ENCODE measurements at places on chromosomes 2 and 18.

- no peak for DNase-seq
Measured at GRCh38 chr2:42756966-42757513, 6.9 kb downstream of the OXER1 start.

- DNase-seq, result no peak
Measured at GRCh38 chr2:117953231-117953630, 60.6 kb downstream of the CCDC93 start.

DNA sequence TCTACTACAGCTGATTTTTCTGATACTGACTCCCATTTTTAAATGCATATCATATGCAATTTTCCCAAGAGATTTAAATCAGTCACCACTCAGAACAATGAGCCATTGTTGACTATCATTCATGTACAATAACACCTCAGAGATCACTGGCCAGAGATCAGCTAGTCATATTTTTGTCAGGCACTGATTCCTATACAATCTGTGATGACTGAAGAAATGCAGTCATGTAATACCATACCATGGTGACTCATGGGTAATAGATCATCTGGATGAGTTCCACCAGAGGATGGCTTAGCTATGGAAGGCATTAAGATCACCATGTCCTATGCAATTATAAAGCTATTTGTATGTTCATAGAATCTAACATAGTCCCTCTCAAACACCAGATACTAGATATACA, 285.7 kb upstream of the DCC start:
- no peak for DNase-seq

- no peak for DNase-seq
Measured at GRCh38 chr2:97775074-97775473, 61.7 kb downstream of the ZAP70 start.

GRCh38 chr2:217731805-217732204, 271.0 kb downstream of the TNS1 start:
- no peak for DNase-seq

GRCh38 chr2:177397481-177398289, 5.1 kb downstream of the AGPS start:
- DNase-seq, result no peak

DNA sequence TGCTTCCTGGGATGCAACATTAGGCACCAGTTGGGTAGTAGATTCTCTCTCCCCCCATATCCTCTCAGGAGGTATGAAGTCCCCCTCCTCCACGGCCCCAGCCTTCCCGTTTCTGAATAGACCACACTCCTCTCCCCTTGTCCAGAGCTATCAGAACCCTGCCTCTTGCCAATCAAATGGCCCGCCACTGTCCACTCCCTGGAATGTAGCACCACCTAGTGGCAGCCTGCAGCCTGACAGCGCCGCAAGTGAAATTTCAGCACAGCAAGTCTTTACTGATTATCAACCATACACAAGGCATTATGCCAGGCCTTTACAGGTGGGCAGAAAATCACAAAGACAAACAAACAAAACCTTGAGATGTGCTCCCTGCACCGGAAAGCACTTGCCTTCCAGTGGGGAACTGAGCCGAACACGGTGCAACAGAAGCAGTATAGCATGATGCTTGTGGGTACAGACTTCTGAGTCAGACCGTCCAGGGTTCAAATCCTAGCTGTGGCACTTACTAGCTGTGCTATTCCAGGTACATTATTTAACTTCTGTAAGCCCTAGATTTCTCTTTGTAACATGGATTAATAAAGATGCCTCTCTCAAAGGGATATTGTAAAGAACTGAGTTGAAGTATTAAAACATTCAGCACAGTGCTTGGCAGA, 174.0 kb downstream of the SMAD2 start:
- peak; percentile 69 for DNase-seq

GRCh38 chr2:23436346-23437098, 51.5 kb downstream of the KLHL29 start:
- peak; percentile 50 for DNase-seq

- peak; percentile 48 for DNase-seq
Measured at GRCh38 chr2:15031745-15032240, 399.3 kb downstream of the LRATD1 start.

DNA sequence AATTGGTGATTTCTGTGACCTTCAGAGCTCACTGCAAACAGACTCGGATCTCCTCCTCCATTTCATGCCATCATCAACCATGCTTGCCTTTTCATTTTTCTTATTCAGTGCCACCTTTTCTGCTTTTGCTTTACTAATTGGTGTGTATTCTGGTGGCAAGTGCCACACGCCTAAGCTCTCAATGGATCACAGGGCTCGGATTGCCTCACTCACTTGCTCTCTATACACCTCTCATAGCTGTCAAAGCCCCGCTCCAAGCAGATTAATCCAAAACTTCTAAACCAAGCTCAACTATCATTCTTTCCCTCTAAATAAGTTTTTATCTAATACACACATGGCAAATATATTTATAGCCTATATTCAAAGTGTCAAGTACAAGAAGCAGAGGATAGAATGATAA, 86.4 kb downstream of the PLEKHM3 start:
- DNase-seq, result no peak

DNA sequence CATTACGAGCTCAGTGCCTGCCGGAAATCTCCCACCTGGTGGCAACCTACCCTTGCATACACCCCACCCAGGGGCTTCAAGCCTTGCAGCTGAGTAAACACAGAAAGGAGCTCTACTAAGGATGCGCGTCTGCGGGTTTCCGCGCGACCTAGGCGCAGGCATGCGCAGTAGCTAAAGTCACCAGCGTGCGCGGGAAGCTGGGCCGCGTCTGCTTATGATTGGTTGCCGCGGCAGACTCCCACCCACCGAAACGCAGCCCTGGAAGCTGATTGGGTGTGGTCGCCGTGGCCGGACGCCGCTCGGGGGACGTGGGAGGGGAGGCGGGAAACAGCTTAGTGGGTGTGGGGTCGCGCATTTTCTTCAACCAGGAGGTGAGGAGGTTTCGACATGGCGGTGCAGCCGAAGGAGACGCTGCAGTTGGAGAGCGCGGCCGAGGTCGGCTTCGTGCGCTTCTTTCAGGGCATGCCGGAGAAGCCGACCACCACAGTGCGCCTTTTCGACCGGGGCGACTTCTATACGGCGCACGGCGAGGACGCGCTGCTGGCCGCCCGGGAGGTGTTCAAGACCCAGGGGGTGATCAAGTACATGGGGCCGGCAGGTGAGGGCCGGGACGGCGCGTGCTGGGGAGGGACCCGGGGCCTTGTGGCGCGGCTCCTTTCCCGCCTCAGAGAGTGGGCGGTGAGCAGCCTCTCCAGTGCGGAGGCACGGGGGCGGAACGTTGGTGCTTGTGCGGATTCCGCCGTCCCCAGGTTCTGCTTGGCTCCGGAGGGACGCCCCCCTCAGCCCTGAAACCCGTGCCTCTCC, at the start of gene MSH2:
TSS of gene MSH2 (plus strand) at position 352 of the 804 bp plus-strand sequence. CDS start at position 388, 36 bp downstream.
- peak; percentile 98 for DNase-seq

GRCh38 chr2:160096409-160096808, 34.0 kb upstream of the PLA2R1 start:
- no peak for DNase-seq

DNA sequence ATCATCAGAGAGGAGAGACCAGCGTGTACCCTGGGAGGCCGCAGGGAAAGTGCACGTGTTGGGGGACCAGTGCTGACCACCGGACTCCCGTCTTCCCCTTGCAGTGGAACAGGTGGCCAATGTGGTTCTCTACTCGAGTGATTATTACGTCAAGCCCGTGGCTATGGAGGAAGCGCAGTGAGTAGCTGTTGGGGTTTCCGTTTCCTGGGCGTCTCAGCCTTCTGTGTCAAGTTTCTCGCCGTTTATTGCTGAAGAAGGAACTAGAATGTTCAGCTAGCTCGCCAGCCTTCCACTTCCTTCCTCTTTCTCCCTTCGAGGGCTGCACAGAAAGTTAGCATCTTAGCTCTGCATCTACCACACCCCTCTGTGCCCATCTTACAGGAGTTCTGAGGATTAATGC, 22.8 kb upstream of the DGKD start:
- DNase-seq, result no peak

GRCh38 chr2:27832396-27832795, 57.8 kb downstream of the RBKS start:
- DNase-seq, result no peak

DNA sequence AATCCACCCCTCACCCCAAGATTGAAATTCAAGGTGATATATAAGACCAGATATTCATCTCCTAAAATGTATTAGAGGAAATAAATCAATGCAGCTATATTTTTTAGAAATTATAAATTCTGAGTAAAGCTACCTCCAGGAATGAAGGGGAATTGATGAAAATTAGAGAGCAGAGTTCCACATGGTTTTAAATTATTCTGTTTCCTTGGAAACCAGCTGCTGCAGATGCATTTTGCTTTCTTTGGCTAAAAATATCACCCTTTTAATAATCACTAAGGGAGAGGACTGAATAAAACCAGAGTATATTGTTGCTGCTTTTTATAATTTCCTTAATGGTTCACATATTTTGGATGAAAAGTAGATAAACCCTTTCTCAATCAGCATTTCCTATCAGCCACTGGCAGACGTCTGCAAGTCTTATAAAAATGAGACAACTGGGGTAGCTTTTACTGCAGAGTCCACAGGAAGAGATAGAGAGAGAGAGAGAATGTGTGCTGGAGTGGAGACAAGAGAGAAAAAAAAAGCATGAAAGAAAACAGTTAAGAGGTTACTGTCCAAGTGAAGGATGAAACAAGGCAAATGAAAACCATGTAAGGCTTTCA, 2.0 kb downstream of the CSRNP3 start:
- DNase-seq, result no peak

DNA sequence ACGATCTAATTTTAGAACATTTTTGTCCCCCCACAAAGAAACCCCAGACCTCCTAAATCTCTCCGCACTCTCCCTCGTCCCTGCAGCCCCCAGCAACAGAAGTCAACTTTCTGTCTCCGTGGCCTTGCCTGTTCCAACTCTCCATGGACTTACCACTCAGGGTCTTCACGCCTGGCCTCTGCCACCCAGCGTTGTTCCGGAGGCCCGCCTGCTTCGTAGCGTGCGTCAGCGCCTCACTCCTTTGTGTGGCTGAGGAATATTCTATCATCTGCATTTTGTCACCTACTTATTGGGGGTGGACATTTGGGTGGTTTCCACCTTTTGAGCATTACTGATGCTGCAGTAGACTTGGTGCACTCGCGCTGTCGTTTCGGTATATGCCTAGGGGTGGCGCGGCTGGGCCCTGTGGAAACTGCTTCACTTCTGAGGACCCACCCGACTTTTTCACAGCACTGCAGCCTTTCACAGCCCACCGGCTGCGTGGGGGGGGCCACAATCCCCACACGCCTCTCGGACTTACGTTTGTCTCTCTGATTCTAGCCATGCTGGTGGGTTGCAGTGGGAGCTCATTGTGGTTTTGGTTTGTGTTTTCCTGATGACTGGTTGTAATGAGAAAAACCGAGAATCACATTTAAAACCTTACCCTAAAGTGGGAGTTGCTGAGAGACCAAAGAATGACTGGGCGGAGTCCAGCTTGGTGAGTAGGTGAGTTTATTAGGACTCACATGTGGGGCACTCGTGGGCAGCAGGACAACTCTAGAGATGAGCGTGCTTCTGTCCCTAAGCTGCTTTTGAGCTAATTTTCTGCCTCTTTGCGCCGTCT, 1.4 kb upstream of the HSBP1L1 start:
- DNase-seq, result no peak

DNA sequence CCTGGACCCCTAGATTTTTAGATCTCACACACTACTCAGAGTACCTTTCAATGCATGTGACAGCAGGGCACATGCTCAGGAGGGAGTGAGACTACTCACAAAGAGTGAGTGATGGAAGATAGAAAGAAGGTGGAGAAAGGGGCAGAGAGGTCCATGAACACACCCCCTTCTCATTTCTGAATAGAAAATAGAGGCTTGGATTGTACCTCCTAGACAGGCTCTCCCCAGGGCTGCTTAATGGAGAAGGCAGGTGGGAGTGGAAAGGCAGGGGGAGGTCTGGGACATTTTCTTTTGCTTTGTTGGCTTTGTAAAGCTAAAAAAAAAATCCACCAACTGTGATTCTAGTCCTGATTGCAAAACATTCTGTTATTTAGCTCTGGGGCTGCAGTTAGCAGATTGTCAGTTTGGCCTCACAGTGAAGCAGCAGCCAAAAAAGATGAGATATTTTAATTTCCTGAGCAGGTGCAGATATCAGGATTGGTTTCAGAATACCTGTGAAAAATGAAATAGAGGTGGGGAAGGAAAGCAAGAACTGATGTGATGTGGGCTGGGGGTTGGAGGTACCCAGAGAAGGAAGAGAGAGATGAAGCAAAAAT, 119.3 kb upstream of the GYPC start:
- DNase-seq, result no peak

DNA sequence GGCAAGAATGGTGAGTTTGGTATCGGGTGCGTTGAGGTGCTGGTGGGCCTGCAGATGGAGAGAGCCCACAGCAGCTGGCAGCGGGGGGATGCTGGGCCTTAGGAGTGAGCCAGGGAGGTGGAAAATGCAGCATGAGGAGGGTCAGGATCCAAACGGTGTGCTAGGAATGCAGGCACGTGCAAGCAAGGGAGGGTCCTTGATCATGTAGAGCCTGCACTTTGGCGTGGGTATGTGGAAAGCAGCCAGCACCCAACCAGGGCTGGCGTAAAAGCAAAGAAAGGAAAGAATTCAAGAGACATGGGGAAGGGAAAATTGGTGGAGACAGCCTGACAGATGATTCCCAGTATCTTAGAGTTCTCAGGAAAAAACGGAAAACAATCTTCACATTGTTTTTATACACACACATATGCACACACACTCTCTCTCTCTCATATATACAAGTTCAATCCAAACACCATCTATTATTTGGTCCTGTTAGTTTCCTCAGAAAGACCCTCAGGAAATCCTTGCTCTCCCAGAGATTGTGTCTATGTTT, 46.3 kb downstream of the LTBP1 start:
- no peak for DNase-seq

GRCh38 chr2:73561422-73561821, 80.8 kb downstream of the NAT8 start:
- DNase-seq, result no peak

DNA sequence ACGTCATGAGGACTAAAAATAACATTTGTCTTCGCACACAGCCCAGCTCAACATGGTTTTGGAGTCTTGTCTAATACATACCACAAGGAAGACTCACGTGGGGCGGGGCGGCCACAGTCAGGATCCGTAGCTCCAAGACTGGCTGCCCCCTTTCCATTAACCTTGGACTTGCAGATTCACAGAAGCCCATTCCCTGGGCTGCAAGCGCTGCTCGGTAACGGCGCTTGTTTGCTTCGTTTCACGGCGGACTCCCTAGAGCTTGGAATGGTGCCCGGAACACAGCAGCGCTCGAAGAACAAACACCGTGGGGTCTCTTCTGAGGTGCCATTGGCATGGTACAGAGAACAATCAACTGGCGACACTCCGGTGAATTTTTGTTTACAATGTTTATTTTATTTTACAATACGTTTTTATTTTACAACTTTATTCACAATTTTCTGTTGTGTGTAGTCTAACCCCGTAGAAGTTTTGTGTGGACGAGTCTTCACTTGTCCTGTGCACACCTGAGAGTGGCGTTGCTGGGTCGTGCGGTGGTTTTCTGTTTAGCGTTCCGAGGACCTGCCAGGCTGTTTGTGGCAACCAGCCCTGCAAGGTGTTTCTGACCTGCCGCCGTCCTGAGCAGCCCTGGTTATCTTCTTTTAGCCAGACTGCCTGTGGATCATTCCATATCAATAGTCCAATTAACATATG, 126.5 kb downstream of the GALR1 start:
- no peak for DNase-seq

GRCh38 chr18:68769461-68769860, 28.4 kb upstream of the CCDC102B start:
- DNase-seq, result no peak

- DNase-seq, result no peak
Measured at GRCh38 chr2:65576861-65577601, 144.6 kb upstream of the SPRED2 start.

Measured in H7 (cell line).